Mucosa of descending colon (tissue), 3 donors: ENCODE measurements at places on chromosomes 1 and 21. TPM values are rescaled to one million over a fixed set of nuclear protein-coding genes. Genes with fewer than 3 reads are reported as not detected.

PTGFR gene
- total RNA-seq = 1.7 TPM

LDLRAD1 gene
- total RNA-seq = not detected

MROH9 gene
- total RNA-seq = not detected

PCAT6 gene
- total RNA-seq = 0.69 TPM

KIF26B gene
- total RNA-seq = 3.2 TPM

BTBD19 gene
- total RNA-seq = 4.4 TPM

LAD1 gene
- 202 TPM for total RNA-seq

ASPM gene
- total RNA-seq = 1.3 TPM

FCN3 gene
- not detected for total RNA-seq

IFI44 gene
- 8.1 TPM for total RNA-seq

LAX1 gene
- 1.5 TPM for total RNA-seq

AUNIP gene
- total RNA-seq = 0.35 TPM

PRDM16 gene
- total RNA-seq = 2.5 TPM

KCNT2 gene
- total RNA-seq = 0.49 TPM

SFN gene
- total RNA-seq = 124 TPM

SYDE2 gene
- total RNA-seq = 9.0 TPM
